Stimulated activated CD4-positive, alpha-beta T cell treated with anti-CD3 and anti-CD28 coated beads, Interleukin-1b, Interleukin-23, amount 100 ng/mL, for 1 hour (primary cell): ENCODE measurements at places on chromosomes 2 and 18.

GRCh38 chr2:216533609-216534008, 35.0 kb downstream of the RPL37A start:
- no peak for DNase-seq

DNA sequence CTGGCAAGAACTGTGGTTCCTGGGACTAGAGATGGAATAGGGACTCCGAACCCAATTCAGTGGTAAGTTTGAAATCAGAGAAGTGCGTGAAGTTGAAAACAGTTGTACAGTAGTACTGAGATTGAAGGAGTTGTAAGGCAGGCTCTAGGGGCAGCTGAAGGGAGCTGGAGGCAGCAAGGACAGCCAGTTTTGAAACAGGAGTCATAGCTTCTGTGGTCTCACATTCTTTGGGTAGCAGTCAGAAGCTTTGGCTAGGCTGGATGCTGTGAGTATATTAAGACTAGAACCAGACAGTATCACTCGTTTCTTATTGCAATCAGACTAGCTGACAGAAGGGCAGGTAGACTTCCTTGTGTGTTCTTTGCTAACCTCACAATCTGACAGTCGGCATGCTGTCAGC, 64.5 kb upstream of the ADAM23 start:
- no peak for DNase-seq

GRCh38 chr2:148554459-148555247, 89.9 kb upstream of the EPC2 start:
- no peak for DNase-seq

DNA sequence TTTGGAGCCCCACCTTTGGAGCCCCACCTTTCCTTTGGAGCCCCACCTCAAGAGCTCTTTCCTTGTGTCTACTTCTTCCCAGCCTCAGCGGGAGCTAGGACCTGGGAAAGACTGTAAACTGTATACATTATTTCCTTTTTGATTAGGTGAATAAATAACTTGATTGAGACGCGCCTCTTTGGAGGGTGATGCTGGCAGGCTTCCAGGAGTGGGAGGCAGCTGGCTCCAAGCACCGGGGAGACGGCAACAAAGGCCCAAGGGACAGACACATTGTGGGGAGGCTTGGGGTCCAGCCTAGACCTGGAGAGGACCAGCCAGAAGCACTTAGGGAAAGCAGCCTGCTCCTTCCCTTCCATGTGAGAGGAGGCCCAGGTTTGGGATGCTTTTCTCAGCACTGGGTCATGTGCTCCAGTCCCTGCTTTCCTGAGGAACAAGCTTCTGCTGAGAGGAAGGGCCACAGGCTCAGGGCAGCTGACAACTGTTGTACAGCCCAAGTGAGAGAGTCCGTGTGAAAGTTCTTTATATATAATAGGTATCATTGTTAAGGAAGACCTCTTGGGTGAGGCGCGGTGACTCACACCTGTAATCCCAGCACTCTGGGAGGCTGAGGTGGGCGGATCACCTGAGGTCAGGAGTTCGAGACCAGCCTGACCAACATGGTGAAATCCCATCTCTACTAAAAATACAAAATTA, 297.2 kb upstream of the SLC14A2 start:
- no peak for DNase-seq
